ENCODE measurements at places on chromosomes 5 and 9.

GRCh38 chr9:137969008-137969407 lies 91.4 kb downstream of the CACNA1B start:
- no peak for DNase-seq

DNA sequence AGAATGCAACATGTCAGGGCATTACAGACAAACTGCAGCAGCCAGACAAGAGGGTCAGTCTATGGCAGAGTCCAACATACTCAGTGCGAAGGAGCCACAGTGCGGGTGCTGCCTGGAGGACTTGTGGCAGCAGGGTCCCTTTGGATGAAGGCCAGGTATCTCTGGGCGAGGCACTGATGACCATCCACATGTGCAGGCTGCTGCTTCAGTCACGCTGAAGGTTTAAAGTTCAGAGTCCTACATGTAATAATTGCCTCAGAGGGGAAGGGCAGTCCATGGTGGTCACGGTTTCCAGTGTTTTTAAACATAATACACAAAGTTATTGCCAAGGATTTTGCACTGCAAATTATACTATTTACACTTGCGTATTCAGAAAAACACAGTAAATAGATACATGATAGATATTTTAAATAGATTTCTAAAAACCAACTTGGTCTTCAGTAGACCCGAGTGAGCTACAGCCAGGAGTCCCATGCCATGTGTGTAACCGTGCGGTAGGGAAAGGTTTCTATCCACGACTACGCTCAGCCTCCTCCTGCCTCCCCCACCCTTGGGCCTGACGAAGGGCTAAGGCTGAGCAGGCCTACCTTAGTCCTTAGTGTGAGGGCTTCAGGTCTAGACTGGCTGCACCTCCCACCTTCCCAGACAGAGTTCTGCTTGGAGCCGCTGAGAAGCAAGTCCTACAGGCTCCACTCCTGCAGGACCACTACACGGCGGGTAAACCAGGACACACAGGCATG lies 76.2 kb downstream of the GPR21 start:
- no peak for DNase-seq

GRCh38 chr9:124615100-124615742 lies 108.0 kb upstream of the NR5A1 start:
- no peak for DNase-seq

DNA sequence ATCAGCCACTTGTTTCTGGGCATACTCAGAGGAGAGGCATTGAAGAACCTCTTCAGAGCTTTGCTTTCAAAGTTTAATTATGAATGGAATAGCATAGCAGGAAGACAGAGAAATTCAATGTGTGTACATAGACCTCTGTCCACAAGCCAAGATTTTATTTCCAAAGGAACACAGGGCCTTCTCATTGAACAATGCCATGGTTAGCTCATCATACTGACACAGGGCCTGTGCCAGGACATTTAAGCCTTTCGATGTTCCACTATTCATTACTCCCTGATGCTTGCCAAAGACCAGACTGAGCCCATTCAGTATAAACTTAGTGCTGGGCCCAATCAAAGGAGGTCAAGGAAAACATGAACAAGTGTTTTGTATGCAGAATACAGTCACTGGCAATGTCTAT lies 280.8 kb downstream of the FBXL17 start:
- DNase-seq: no peak

GRCh38 chr5:52778781-52779180 lies 8.9 kb upstream of the ITGA1 start:
- DNase-seq: no peak

DNA sequence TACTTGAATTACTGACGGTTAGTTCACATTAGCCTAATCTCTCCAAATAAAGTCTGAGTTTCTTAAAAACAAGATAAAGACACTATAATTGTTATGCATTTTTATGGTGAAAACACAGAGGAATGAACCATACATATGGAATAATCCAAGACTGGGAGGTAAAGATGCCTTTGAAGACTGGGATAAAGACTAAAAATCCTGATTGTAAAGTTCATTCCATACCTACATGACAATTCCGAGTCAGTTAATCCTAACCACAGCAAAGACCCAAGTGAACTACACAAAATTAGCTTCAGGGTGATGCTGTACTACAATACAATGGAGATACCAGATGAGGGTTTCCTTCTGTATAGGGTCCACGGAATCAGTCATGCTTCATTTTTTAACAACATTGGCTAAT lies 6.3 kb downstream of the AP3B1 start:
- DNase-seq: no peak

DNA sequence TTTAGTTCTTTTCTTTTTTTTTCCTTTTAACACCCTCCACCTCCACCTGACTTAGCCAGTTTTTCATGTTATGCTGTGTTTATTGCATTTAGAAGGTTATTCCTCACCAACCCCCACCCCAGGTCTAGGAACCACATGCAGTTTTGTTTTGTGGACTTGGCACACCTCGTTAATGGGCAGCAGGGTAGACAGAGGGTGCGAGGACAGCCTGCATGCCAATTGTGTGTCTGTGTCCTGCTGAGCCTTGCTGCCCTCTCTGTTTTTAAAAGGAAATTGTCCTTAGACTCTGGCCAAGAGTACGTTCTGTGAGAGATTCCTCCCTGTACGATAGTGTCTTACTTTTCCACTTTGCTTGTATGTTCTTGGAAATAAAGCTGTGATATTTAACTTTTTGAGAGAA lies 13.9 kb downstream of the PIK3R1 start:
- DNase-seq: no peak

DNA sequence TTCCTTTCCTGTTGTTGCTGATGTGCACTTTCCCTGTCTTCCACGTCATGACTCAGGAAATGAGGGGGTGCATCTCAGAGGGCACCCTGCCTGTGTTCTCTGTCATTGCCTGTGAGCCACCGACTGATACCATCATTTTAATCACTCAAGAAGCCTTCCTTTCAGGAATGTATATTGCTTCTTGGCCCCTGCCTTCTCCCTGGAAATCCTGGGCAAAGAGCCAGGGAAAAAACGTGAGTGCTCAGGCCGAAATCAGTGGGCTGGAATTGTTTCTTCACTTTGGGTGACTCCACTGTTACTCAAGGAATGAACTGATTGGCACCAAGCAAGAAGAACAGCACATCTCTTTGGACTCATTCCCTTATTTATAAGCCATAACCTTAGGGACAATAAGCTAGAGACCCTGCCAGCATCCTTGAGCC lies 126.1 kb downstream of the SNX18 start:
- no peak for DNase-seq

DNA sequence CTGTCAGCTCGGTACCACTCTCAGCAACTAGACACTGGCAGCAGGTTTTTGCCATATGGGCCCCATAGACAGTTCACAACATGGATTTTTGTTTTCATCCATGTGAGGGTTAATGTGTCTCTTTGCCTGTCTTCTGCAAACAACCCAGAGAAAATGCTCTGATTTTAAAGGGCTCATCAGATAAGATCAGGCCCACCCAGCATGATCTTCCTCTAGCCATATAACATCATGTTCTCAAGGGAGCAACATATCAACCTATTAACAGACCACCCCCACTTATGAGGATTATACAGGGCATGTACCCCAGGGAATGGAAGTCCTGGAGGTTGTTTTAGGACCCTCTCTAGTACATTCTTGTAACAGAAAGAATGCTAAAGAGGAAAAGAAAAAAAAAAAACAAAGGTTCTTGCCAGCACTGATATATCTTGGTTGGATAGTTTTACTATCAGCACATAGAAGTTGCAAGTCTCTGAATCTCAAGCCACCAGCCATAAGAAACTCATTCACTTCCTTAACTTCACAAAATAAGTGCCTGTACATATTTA lies 1015.1 kb downstream of the TLE4 start:
- DNase-seq: no peak

DNA sequence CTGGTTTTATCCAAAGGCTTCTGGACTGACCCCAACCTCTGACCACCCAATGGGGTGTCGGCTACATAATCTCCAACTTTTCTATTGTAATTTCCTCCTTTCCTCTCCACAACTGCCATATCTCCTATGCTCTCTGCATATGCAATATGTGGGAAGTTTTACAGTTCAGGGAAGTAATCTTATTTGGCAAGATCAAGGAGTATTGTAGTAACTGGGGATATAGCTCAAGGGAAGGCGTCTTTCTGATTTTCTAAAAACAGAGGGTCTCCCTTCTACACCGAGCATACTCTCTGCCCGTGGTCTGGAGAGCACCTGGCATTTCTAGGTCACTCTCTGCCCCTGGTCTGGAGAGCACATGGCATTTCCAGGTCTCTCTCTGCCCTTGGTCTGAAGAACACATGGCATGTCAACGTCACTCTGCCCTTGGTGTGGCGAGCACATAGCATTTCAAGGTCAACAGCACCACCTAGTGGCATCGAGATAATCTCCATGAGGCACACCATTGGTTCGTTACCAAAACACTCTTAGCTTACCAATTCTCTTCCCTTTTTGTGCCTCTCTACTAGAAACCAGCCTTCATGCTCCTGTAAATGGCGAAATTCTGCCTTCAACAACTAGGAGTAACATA lies 616.4 kb upstream of the NUDT12 start:
- no peak for DNase-seq

DNA sequence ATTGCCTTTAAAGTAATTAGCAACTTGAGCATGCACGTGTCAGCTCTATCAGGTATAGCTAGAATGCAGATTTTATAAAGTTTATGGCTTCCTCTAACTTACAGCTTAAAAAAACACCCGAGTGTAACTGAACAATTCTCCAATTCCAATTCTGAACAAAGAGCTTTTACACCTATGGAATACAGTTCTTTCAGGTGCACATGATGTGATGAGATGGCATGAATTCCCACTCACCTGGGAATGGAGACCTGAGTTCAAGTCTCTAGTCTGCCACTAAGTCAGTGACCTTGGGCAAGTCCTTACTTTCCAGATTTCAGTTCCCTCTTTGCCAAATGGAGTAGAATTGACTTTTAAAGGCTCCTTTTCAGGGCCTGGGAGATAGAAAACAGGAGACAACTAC lies 1.8 kb downstream of the ZFAND5 start:
- no peak for DNase-seq

- DNase-seq: no peak
Observed at GRCh38 chr5:119016125-119016774, 27.9 kb upstream of the DTWD2 start.

DNA sequence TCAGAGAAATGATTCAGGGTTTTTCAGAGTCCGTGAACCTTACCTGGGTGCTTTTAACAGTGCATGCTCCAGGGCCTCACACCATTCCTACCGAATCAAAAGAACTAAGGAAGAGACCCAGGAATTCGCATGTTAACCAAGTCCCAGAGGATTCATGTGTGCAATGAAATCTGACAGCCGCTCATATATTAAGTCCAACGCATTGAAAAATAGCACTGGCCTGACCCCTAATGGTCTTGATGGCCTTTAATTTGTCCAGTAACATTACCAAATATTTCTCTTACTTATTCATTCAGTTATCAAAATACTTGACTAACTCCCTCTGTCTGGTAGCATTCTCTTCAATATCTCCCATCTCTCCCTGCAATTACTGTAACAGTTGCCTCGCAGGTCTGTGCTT lies 55.0 kb upstream of the MARCHF11 start:
- no peak for DNase-seq

DNA sequence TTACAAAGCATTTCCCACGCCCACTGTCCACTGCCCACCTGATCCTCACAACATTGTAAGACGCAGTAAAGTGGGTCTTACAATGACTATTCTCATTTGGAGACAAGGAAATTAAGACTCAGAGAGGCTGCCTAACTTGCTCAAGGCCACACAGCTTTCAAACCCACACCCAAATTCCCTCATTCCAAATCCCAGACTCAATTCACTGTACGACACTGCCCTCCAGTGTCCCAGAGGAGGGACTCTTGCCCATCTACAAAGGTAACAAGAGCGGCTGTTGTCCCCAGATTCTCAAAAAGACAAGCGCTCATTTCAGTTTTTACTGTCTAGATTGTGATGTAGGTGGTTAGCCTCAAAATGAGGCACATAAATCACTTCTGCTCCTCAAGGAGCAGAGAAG lies 184.6 kb downstream of the ACTL7B start:
- no peak for DNase-seq

DNA sequence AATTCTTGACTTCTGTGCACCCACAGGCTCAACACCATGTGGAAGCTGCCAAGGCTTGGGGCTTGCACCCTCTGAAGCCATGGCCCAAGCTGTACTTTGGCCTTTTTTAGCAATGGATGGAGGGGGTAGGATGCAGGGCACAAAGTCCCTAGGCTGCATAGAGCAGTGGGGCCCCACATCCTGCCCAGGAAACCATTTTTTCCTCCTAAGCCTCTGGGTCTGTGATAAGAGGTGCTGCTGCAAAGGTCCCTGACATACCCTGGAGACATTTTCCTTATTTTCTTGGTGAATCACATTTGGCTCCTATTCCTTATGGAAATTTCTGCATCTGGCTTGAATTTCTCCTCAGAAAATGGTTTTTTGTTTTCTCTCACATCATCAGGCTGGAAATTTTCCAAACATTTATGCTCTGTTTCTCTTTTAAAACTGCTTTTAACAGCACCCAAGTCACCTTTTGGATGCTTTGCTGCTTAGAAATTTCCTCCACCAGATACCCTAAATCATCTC lies 482.7 kb upstream of the TLE4 start:
- DNase-seq: no peak

GRCh38 chr9:116494815-116495634 lies 192.1 kb upstream of the TRIM32 start:
- peak; percentile 47 for DNase-seq

DNA sequence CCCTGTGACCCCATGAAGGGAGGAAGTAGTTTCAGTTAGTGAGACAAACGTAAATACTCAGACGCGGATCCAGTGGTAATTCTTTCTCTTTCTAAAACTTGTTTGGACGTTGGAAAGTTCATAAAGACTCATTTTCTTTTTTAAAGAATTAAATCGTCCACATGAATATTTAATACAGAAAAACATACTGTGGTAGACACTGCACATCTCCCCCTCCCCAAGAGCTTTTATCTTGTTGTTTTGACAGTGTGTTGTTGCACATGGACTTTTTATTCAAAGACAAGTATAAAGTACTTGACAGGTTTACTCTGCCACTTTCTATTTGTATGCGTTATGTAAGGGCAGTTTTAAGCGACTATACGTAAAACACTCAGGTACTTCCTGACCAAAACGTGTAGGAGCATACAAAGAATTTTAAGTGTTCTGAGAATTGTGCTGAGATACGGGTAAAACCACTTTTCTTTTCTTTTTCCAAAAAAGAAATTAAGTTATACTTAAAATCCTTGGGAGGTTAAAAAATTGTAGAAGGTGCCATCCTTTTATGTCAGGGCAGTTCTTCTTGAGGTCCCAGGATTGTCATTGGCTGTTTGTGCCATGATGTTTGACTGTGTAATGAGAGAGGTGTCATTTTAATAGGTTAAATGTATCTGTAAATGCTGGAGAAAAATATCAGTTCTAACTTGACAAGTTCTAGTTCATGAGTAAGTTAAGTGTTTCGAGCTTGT lies 1.3 kb downstream of the NIPBL start:
- DNase-seq: no peak

DNA sequence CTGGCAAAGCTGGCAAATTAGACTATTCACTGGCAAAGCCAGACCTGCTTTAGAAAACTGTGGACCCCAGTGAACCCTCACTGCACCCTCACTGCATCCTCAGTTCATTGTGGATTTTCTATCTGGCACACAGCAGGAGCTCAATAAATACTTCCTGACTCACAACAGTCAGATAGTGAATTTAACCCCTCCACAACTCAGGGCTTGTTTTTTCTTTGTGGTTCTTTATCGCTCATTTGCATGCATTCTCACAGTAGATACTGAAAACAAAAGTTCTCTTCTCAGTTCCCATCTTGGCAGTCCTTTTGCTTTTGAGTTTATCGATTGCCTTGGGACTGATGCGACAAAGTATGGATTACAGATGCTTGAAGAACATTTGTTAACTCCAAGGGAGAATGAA lies 99.8 kb downstream of the ACTL7B start:
- no peak for DNase-seq
